ENCODE measurements at places on chromosomes 7 and 10.

GRCh38 chr7:152511736-152512135, 75.9 kb upstream of the KMT2C start:
- DNase-seq: no peak

DNA sequence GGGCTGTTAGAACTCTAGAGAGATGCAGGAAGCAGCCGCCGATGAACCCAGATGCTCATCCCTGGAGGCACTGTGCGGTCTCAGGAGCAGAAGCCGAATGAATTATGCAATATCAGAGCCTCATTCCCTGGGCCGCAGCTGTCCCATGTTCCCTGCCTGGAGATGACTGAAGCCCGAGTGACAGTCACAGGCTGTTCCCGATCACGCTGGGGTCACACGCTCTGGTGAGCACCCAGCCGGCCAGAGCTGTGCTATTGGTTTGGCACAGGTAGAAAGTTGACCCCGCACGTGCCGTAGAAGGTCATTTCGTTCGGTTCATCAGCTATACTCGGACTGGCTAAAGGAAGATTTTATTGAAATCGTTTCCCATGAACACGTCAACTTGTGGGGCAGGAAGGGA, 140.5 kb upstream of the SH2B2 start:
- no peak for DNase-seq

- no peak for DNase-seq
Measured at GRCh38 chr10:129614341-129614740, 147.3 kb downstream of the MGMT start.

GRCh38 chr10:129960481-129961156, 3.5 kb downstream of the EBF3 start:
- no peak for DNase-seq
